Cardiac ventricle fibroblast (primary cell): ENCODE measurements at places on chromosomes 16 and 17. TPM values are rescaled to one million over a fixed set of nuclear protein-coding genes. Genes with fewer than 3 reads are reported as not detected.

Gene ABCA9
- total RNA-seq = 110 and 113 TPM in 2 replicates

Gene NME4
- 88.8 and 105 TPM in 2 replicates for total RNA-seq

Gene GLYR1
- 30.7 and 39.1 TPM in 2 replicates for total RNA-seq

Gene DPEP3
- not detected in 2 replicates for total RNA-seq

Gene OR3A2
- not detected in 2 replicates for total RNA-seq

Gene CYLD
- total RNA-seq = 11.6 and 15.3 TPM in 2 replicates

Gene HCRT
- not detected in 2 replicates for total RNA-seq

Gene MYH8
- total RNA-seq = not detected in 2 replicates

Gene ASIC2
- not detected in 2 replicates for total RNA-seq

Gene ALOX12B
- total RNA-seq = not detected in 2 replicates

Gene CPHXL2
- total RNA-seq = not detected in 2 replicates

Gene SCPEP1
- total RNA-seq = 104 and 120 TPM in 2 replicates

Gene PRKAR1A
- 269 and 395 TPM in 2 replicates for total RNA-seq

Gene EPOP
- total RNA-seq = 4.4 and 4.5 TPM in 2 replicates

Gene PRRT2
- total RNA-seq = 0.78 and 1.2 TPM in 2 replicates

Gene CLN3
- total RNA-seq = 14.1 and 19.2 TPM in 2 replicates

Gene CACNA1G
- total RNA-seq = 1.8 and 2.1 TPM in 2 replicates

Gene ZNF287
- 6.3 and 6.8 TPM in 2 replicates for total RNA-seq

Gene CFAP97D1
- 0.20 TPM in 1 of 2 replicates, not detected in the other for total RNA-seq

Gene KRT27
- total RNA-seq = not detected in 2 replicates

Gene CYGB
- 126 and 147 TPM in 2 replicates for total RNA-seq

Gene SEPTIN12
- total RNA-seq = not detected in 2 replicates

Gene KRTAP4-4
- total RNA-seq = not detected in 2 replicates

Gene ARHGDIG
- 0.78 TPM in 1 of 2 replicates, not detected in the other for total RNA-seq

Gene SHBG
- 0.81 and 0.83 TPM in 2 replicates for total RNA-seq

Gene CES5A
- not detected in 2 replicates for total RNA-seq

Gene CDH8
- total RNA-seq = not detected in 2 replicates

Gene C17orf78
- total RNA-seq = not detected in 2 replicates

Gene TMEM132E
- total RNA-seq = not detected in 2 replicates

Gene MPP3
- 3.4 and 3.6 TPM in 2 replicates for total RNA-seq

Gene MYCBPAP
- 0.25 TPM in 1 of 2 replicates, not detected in the other for total RNA-seq

Gene RRN3
- total RNA-seq = 21.3 and 22.4 TPM in 2 replicates

Gene CCL11
- 1.8 and 2.2 TPM in 2 replicates for total RNA-seq

Gene ANKRD40CL
- total RNA-seq = not detected in 2 replicates

Gene KRT15
- 0.59 TPM in 1 of 2 replicates, not detected in the other for total RNA-seq

Gene CLEC3A
- total RNA-seq = not detected in 2 replicates

Gene VKORC1
- total RNA-seq = 309 and 356 TPM in 2 replicates

Gene PRCD
- 5.7 and 6.6 TPM in 2 replicates for total RNA-seq
